ENCODE measurements at places on chromosomes 2 and 18.

DNA sequence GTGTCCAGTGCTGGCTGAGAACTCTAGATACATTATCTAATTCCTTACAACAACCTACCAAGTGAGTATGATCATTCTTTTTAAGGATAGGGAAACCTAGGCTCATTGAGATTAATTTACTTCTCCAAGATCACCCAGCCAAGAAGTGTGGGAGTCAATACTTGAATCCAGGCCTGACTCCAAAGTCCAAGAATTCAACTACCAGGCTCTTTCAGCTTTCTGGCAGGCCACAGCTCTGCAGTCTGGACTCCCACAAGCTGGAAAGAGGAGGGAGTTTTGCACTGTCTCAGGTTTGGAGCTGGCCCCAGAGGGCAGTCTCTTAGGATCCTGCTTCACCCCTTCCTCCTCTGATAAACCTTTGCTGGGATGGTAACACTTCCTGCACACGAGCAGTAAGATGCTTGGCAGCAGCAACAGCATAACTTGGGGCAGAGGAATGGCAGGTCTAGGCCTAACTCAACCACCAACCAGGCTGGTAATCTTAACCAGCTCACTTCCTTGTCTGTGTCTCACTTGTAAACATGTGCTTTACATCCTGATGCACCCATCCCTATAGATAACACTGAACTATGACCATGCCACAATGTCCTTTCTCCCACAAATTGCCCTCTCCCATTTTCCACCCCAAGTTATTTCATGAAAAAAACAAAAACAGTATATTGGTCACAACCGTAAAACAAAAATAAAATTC lies 111.1 kb upstream of the ACAA2 start:
- no peak for DNase-seq

DNA sequence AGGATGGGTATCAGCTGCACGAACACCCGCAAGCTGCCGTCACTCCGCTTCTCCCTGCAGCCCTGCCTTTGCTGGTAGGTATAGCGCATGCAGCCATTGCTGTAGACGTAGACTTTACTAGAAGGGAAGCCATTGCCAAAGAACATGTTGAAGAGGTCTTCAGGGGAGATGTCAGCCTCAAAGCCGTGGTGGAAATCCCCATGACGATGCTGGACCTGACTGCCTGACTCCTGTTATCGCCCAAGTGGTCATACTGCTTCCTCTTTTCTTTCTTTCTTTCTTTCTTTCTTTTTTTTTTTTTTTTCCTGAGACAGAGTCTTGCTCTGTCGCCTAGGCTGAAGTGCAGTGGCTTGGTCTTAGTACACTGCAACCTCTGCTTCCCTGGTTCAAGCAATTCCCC lies 68.7 kb upstream of the SPRED2 start:
- no peak for DNase-seq

DNA sequence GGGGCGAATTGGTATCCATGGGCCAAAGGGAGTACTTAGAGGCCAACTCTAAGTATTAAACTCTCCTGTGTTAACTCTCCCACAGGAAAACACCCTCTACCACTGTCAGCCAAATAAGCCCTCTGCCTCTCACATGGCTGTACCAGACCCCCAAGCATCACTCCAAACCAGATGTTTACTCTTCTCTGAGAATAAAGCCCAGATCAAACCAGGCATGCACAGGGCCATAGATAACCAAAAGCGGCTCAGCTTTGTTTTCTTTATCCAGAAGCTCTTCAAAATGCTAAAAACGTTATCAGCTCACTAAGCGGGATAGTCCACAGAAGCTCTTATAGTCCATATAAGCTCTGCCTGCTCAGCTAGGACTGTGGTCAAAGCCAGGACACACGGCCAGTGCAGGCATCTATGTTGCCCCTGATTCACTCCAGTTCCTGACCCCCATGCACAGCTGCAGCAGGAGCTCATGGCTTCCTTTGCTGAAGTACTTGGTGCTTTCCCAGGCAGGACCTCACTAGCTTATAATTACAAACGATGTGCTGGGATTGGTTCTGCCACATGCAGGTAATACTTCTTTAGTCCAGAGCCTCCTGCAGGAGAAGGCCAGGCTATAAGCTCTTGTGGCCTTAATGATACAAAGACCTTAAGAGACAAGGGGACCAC lies 21.0 kb upstream of the SEMA4C start:
- no peak for DNase-seq

- DNase-seq: no peak
Observed at GRCh38 chr18:13661051-13661778, 65.1 kb downstream of the FAM210A start.

- DNase-seq: no peak
Observed at GRCh38 chr2:223841436-223842190, 4.2 kb upstream of the AP1S3 start.
